ENCODE measurements at places on chromosomes 7 and 10.

GRCh38 chr7:124752310-124752709 is 13.3 kb downstream of the GPR37 start:
- DNase-seq: no peak

DNA sequence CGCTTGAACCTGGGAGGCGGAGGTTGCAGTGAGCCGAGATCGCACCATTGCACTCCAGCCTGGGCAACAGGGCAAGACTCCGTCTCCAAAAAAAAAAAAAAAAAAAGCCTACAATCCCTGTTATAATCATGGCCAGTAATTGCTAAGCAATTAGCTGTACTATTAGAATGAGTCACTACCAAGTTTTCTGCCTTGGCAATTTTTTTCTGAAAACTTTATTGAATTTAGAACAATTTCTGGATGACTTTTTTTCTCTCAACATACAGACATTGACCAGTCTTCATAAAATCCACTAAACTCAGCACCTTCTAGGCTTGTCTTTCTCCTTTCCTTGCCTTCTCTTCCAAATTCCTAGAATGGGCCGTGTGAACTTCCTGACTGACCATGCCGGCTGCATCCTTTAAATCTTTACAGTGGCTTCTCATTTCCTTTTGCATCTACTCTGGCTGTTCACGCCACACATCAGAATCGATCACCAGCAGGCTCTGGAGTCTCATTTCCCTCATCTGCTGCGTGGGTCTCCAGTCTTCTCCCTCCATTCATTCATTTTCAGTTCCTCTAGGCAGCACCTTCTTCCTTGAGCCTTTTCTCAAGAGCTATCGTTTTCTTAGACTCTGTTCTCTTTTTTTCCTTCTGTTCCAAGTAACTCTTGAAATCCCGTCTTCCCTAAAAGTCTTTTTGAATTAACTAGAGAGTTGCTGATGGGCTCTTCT is 107.9 kb downstream of the KAT6B start:
- DNase-seq: no peak

GRCh38 chr10:94423627-94424026 is 21.3 kb downstream of the TBC1D12 start:
- no peak for DNase-seq

- no peak for DNase-seq
Measured at GRCh38 chr7:69840248-69840647, 242.0 kb downstream of the AUTS2 start.

DNA sequence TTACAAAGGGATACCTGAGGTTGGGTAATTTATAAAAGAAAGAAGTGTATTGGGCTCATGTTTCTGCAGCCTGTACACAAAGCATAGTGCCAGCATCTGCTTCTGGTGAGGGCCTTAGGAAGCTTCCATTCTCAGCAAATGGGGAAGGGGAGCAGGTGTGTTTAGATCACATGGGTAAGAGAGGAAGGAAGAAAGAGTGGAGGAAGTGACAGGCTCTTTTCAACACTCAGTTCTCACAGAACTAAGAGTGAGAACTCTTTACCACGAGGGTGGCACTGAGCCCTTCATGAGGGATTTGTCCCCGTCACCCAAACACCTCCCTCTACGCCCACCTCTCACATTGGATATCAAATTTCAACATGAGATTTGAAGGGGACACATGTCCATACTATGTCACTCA is 506 bp upstream of the FAM170B start:
- no peak for DNase-seq

- no peak for DNase-seq
Measured at GRCh38 chr10:127310430-127310829, 114.0 kb upstream of the INSYN2A start.

Measured in NCI-H524 (cell line).